ENCODE measurements at places on chromosomes 13 and 19.

DNA sequence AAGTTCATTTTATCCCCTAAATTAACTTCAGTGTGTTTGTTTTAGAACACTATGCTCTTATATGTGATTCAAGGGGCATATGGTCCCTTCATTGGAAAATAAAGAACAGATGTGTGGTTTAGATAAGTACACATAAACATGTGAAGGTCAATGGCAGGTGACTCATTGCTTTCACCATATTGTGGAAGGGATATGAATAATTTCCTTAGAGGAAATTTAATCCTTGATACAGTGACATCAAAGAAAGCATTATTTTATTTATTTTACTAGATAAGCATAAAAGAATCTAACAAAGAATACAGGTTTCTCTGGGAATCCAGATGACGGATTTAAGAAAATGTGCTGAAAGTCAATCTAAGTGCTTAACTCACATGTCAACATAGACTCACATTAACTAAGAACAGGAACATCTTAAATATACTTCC lies 373.5 kb downstream of the KCTD12 start:
- DNase-seq = no peak

- no peak for DNase-seq
Observed at GRCh38 chr13:37956536-37956935, 87.0 kb upstream of the TRPC4 start.

DNA sequence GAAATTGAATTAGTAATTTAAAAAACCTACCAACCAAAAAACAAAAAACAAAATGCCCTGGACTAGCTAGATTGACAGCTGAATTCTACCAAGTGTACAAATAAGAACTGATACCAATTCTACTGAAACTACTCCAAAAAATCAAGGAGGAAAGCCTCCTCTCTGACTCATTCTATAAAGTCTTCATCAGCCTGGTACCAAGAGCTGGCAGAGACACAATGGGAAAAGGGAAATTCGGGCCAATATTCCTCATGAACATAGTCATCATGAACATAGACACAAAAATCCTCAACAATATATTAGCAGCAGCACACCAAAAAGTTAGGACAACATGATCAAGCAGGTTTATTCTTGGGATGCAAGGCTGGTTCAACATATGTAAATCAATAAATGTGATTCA lies 2667.7 kb upstream of the PCDH20 start:
- no peak for DNase-seq

- DNase-seq = no peak
Observed at GRCh38 chr19:33039108-33039599, 25.5 kb downstream of the RHPN2 start.

GRCh38 chr19:2768365-2769132 lies 14.5 kb downstream of the SGTA start:
- no peak for DNase-seq

DNA sequence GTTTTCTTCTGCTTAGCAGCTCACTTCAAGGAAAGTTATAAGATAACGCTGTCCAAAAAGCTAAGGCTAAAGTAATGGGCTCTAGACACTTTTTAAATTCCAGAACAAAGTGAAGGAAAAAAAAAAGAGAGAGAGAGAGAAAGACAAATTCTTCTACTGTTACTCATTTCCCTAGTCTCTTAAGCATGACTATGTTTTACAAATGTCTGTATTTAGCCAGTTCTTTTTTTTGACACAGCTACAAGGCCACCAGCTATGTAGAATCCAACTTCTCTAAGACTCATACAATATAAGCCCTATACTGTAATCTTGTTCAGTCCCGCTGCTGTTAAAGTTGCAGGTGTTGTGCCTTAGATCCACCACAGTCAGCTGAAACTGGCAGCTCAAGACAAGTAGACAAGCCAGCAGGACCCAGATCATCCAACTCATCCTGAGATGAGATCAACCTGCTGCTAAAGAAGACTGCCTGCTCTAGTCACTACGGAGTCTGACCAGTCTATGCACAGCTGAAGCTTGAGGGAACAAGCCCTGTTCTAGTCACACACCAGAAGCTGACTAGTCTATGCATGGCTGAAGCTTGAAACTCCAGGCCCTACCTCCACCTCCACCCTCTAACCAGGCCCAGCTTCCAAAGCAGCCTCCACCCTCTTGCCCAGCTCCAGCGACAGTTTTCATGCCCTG lies 10.3 kb upstream of the ZNF83 start:
- no peak for DNase-seq
